ENCODE measurements at places on chromosomes 4 and X.

- DNase-seq = no peak
Measured at GRCh38 chrX:108261549-108262203, 170.1 kb downstream of the ATG4A start.

- DNase-seq = no peak
Measured at GRCh38 chr4:181745933-181746625, 497.1 kb upstream of the TENM3 start.

DNA sequence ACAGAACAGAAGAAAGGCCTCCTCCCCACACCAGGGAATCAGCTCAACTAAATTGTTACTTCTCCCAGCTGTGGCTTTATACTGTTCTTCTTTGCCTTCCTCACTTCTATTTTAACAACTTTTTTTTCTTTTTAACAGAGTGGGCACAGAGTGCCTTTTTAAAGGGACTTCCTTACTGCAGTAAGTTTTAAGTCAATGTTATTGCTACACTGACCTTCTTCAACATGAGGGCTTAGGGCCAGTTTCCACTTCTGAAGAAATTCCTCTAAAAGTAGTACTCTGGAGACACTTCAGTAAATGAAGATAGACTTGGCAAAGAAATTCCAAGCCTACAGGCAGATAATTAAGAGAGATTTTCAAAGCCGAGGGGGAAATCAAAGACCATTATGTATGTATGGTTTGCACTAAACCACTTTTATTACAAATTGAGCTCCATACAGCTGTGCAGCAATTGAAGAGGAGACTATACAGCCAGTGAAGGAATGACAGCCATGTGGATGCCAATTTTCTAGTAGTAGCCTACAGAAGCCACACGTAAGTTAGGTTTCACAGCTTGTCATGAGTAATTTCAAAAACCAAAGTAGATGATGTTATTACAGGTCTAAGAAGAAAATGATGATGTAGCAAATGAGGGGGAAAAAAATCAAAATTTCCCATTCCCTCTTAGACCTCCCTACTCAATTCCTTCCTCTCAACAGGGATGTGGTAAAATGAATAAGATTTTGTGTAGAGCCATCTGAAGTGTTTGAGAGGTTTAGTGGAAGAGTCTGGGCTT lies 36.9 kb upstream of the RASGEF1B start:
- no peak for DNase-seq

DNA sequence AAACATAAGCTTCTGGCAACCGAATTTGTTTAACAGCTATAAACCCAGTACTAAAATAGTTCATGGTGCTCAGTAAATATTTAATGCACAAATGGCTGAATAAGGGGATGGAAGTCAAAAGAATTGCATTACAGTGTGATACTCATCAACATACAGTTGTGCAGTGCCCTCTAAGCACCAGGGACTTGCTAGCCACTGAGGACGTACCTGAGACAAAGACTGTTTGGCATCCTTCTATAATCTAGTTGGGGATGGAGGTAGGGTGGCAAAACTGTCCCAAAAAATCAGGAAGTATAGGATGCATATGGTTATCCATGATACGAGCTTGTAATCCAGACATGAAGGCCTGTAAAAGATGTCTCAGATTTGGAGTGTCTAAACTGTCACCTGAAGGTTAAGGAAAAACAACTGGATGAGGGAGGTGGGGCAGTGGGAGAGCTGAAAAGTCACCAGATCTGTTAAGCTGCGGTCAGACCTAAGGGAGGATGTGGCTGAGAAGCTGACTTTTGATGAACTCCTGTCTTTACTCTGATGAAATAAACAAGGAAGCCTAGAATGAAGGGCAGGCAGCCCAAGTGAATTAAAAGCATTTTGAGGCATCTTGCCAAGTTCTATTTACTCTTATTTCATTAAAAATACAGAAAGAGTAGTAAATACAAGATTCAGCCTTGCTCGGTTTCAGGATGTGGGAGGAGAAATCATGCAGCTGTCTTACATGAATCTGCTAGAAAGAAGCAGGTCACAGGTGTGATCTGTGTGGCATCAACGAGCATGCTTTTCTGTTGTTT lies 12.0 kb upstream of the CD38 start:
- peak; percentile 34 for DNase-seq
